Fibroblast of gingiva (primary cell): ENCODE measurements at places on chromosomes 3 and 15.

DNA sequence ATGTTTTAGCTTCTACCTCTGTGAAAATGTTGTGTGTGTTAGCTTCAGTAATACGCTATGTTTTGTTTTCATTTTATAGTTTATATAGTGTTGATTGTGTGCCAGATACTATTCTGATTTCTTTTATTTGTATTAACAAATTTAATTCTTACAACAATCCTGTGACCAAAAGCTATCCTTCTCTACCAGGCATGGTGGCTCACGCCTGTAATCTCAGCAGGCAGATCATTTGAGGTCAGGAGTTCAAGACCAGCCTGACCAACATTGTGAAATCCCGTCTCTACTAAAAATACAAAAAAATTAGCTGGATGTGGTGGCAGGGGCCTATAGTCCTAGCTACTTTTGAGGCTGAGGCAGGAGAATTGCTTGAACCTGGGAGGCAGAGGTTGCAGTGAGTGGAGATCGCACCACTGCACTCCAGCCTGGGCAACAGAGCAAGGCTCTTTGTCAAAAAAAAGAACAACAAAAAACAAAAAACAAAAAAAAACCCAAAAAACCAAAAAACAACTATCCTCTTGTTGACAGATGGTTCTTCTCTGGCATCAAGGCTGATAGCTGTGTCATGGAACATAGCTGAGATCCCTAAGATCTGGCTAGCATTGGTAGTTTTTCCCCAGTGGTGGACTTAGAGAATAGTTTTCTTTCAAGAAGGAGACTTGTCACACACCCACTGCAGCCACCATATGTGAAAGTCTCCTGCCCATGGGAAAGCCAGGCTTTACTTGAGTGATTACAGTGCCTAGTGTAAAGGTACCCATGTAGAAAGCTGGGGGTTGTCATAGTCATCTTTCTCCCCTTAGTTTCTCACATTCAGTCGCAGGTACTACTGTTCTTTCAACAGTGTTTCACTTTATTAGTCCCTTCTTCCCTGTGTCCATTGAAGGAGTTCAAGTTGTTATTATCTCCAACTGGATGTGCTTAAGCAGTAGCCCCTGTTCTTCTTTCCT lies 116.5 kb downstream of the UBE2E2 start:
- DNase-seq = no peak

DNA sequence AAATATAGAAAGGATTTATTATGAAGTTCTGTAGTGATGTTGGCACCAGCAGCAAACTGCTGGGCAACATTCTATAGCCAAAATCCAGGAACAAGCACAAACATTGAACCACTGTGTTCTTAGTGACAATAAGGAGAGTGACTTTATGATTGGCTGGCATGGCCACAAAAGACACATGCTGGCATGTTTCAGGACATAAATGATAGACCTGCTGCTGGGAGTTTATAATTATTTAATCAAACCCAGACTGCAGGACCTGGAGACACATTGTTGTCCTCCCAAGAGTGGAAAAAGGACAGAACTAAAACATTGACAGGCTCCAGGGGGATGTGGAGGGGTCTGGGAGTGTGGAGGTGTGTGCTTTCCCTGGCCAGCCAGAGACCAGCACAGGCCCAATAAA lies 255.3 kb upstream of the LRTM1 start:
- DNase-seq = no peak

GRCh38 chr3:53026382-53027162 lies 19.3 kb downstream of the SFMBT1 start:
- DNase-seq = no peak

- DNase-seq = no peak
Measured at GRCh38 chr15:47296881-47297280, 420.4 kb upstream of the SEMA6D start.

- DNase-seq = no peak
Measured at GRCh38 chr15:67343206-67343605, 88.6 kb downstream of the IQCH start.

- no peak for DNase-seq
Measured at GRCh38 chr15:76994001-76994400, 925 bp upstream of the PSTPIP1 start.
